NCI-H2171 (cell line): ENCODE measurements at places on chromosomes 1 and 21.

DNA sequence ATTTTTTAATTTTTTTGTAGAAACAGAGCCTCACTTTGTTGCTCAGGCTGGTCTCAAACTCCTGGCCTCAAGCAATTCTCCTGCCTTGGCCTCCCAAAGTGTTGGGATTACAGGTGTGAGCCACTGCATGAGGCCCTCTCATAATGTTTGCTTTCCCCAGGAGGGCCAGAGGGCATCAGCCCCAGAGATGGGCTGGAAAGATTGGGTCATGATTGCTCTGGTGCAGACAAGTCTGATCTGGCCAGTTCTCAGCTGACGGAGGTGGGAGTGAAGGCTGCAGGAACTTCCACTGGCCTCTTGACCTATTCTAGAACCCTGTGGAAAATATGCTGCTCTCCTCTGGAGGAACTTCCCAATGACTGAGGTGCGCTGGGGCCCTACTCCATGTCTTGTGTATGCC lies 43.4 kb upstream of the RD3 start:
- no peak for DNase-seq

DNA sequence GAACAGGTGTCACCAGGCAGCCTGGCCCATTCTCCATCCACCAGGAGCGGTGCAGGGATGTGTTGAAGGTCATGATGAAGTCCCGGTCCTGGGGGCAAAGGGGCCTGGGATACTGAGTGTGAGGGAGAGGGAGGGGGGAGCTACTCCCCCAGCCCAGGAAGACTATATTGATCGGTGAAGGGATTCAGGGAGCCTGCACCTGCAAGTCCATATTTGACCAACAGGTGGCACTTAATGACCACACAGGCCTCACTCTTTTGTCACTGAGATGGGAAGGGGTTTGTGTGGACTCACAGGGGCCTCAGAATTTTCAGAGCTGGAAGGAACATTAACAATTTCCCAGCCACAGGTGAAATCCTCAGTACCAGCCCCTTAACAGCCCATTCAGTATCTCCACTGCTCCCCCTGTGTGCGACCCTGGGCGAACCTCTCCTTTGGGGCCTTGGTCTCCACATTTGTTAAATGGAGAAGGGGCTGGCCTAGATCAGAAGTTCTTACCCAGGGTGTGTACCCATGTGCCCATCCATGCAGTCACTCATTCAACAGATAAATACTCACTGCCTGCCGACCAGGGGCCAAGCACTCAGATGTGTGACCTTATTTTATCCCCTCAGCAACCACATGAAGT lies 55.6 kb downstream of the NKAIN1 start:
- DNase-seq = peak; percentile 42

DNA sequence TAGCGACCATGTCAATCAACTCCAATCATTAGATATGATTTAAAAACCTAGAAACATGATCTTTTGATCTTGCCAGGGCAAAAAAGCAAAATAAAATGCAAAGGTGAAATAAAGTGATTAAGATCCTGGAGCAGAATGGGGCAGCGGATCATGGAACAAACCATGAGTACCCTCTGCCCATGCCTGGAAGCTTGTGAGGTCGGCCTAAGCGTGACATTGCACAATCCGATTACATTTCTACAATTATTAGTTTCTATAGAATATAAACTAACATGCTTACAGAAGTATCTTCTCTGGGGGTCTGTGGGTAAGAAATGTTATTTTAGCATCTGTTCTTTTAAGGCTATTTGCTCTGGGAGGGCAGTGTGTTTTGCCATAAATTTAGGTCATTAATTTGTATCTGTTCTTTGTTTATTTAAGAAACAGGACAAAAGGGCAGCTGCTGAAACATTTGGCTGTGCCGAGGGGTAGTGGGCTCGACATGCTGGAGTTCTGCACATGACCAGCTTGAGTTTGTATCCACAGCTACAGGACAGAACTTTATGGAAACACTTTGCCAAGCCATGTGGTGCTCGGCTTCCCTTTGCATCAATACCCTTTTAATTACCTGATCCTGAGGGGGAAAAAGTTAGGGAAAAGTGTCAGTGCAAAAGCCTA lies 55.9 kb downstream of the ZBTB18 start:
- DNase-seq = no peak

DNA sequence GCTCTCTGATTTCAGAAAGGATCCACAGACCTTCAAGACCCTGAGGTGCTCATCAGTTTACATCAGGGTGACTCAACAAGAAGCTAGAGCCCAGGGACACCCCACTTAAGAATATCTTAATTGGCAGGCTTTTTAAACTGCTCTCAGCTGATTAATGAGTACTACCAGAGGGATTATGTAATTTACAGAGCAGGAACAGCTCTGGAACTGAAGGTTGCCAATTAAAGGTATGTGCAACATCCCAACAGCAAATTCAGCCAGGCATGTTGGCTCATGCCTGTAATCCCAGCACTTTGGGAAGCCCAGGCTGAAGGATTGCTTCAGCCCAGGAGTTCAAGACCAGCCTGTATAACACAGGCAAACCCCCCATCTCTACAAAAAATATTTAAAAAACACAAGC lies 295.7 kb downstream of the SETD4 start:
- no peak for DNase-seq

DNA sequence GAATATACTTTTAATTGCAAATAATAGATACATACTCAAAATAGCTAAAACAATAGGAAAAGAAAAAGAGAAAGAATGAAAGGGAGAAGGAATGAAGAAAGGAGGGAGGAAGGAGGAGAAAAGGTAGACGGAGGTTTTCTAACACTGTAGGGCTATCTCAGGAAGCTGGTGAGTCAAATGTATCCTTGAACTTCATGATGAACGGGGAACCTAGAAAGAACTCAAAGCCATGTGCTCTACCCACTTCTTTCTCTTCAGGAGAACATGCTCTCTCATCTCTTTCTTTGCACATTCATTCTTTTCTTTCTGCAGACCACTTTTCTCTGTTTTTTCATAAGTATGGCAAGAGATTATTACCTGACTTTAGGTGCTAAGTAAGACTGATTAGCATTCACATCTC lies 37.3 kb upstream of the ZNF644 start:
- no peak for DNase-seq

DNA sequence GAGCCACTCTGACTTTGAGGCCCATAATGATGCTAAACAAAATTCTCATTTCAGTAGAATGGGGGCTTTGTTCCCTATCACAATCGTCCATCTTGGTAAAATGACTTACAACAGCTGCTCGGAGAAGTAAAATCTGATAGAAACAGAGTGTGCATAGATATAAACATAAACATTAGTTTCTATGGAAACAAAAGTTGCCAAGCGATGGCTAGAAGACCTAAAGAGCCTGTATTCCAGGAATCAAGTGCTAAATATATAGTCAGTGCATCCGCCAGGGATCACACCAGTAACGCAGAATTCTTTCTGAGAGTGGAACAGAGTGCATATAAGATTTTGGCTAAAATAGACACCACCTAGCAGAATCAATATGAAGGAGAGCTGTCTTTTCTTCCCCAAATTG lies 91.2 kb upstream of the KAZN start:
- no peak for DNase-seq

DNA sequence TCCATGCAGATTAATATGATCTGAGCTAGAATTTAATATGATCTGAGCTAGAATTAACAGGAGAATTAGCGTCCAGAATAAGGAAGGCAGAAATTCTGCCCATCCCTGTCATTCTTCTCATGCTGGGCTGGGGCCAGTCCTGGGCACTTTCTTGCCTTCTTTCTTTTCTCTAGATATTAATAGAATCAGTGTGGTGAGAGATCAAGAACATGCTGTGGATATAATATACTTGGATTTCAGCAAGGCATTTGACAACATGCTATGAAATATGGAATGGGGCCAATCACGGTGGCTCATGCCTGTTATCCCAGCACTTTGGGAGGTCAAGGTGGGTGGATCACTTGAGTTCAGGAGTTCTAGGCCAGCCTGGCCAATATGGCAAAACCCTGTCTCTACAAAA lies 18.1 kb downstream of the UBIAD1 start:
- no peak for DNase-seq

- no peak for DNase-seq
Observed at GRCh38 chr1:8137481-8138244, 111.6 kb upstream of the ERRFI1 start.

- DNase-seq = no peak
Observed at GRCh38 chr1:13860031-13860430, 160.0 kb downstream of the PRDM2 start.

DNA sequence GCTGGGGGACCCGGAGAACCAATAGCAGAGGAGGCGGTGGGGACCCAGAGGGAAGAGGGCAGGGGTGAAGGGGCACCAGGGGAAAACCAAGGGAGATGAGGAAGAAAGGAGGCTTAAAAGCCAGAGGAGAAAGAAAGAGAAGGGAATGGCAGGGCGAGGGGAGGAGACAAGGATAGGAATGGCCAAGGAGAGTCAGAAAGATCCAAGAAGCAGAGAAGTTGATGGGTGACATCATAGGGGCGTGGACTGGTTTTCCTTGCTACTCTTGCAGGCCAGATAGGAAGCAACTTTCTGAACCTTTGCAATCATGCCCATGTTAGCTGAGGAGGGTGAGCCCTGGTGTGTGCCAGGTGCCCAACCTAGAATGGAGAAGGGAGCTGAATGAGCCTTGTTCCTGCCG lies 5.4 kb downstream of the NPR1 start:
- no peak for DNase-seq

DNA sequence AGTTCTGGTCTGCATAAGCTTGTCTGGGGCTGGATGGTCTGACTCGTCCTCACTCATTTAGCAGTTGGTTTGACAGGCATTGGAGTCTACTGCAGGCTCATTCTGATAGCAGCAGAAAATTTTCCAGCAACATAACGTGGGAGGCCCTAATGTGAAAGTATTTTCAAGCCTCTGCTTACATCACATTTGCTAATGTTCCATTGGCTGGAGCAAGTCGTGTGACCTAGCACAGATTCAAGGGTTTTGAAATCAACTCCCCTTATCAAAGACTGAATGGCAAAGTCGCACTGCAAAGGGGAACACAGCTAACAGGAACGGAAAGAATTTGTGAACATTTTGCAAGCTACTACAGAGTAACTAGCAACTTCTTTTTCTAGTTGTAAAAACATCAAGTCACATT lies 2.3 kb upstream of the USH2A start:
- no peak for DNase-seq
